ENCODE measurements at places on chromosomes 12 and 14. TPM values are rescaled to one million over a fixed set of nuclear protein-coding genes. Genes with fewer than 3 reads are reported as not detected.

- no peaks in the 10 kb centered on the region for H3K27me3 ChIP-seq
- H3K4me3 ChIP-seq = peak overlapping the region; percentile 46
- peak; percentile 64 for DNase-seq
- H3K27ac ChIP-seq = peak overlapping the region; percentile 80
- H3K36me3 ChIP-seq = no peaks in the 10 kb centered on the region
- H3K4me1 ChIP-seq = peaks cover 49% of the 10 kb centered on the region
Observed at GRCh38 chr14:77027538-77028383, 747 bp downstream of the IRF2BPL start.

DNA sequence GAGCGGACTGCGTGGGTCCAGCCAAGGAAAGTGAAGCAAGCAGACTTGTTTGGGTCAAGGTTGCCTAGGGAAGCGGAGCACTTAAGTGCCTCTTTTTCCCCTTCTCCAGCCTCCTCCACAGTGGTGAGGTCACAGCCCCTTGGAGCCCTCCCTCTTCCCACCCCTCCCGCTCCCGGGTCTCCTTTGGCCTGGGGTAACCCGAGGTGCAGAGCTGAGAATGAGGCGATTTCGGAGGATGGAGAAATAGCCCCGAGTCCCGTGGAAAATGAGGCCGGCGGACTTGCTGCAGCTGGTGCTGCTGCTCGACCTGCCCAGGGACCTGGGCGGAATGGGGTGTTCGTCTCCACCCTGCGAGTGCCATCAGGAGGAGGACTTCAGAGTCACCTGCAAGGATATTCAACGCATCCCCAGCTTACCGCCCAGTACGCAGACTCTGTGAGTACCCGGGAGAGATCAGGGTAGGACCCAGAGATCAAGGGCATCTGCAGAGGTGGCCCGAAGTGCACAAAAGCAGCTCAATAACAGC lies at the start of gene TSHR:
TSS of gene TSHR (plus strand) at position 206 of the 526 bp plus-strand sequence. CDS start at position 266, 60 bp downstream.
- H3K36me3 ChIP-seq = no peaks in the 10 kb centered on the region
- DNase-seq = no peak
- peak within 1 kb of the TSS; percentile 14 for H3K4me3 ChIP-seq
- H3K4me1 ChIP-seq = peaks cover 4% of the 10 kb centered on the region

GRCh38 chr14:90577661-90578282 lies 180.9 kb downstream of the CALM1 start:
- no peak overlapping the region for H3K27ac ChIP-seq
- H3K36me3 ChIP-seq = peaks cover 22% of the 10 kb centered on the region
- no peaks in the 10 kb centered on the region for H3K4me1 ChIP-seq
- DNase-seq = no peak
- no peaks in the 10 kb centered on the region for H3K27me3 ChIP-seq

DNA sequence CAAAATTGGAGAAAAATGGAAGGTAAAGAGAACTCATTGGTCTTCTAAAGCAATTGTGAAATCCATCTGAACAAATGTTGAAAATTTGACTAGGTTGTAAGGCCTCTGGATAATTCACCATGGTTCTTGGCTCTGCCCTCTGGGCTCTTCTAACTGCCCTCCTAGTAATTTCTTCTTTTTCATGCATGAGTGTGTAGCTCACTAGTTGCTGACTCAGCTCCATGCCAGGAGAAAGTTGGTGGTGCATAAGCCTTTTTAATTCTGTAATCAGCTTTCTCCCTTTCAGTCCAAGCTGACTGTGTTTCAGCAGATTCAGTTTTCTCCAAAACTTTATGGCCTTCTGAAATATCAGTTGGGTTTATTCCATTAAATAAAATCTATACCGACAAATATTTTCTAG lies 877.8 kb upstream of the ATXN7L3B start:
- no peaks in the 10 kb centered on the region for H3K4me1 ChIP-seq
- no peak overlapping the region for H3K27ac ChIP-seq
- H3K4me3 ChIP-seq = no peak overlapping the region
- no peaks in the 10 kb centered on the region for H3K36me3 ChIP-seq
- H3K27me3 ChIP-seq = no peaks in the 10 kb centered on the region
- DNase-seq = no peak

DNA sequence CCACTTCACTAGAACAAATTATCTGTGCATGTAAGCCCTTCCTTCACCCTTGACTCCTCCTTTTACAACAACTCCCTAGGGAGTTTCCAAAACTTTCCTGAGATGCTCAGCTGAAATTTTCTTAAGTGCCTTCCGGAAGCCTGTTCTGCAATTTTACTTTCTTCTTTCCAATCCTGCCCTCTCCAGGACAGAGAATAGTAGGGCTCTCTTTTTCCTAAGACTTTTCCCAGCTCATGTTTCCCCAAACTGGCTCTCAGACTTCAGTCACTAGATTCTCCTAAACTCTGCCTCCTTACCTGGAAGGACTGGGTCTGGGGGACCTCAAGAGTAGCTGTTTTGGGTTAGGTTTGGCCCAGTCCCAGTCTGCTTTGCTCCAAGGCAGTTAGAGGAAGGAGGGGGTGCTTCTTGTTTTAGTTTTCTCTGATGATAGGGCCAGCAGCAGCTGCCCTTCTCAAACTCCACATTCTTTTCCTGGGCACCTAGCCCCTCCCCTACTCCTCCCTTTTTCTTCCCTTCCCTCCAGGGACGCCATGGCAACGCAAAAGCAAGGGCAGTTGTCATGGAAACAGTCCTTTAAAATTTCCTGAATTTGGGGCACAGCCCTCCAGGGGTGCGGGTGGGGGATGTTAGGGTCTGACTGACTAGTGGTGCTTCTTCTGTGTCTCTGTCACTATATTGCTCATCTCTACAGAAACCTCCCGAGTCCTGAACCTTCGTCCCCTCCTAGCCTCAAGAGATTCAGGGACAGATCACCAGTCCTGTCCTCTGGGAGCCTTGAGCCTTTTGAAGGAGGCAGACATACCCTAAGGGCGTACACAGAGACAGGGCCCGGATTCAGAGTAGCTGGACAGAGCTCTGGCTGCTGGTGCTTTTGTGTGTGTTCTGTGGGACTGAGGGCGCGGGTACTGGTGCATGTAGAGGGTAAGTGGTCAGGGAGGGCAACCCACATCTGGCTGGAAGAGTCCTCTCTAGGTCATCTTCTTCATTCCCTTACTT lies 17.0 kb downstream of the PPP1R1A start:
- H3K36me3 ChIP-seq = no peaks in the 10 kb centered on the region
- peaks cover 2% of the 10 kb centered on the region for H3K27me3 ChIP-seq
- no peak for DNase-seq
- no peaks in the 10 kb centered on the region for H3K4me1 ChIP-seq
- no peak overlapping the region for H3K4me3 ChIP-seq

- no peaks in the 10 kb centered on the region for H3K36me3 ChIP-seq
- peaks cover 7% of the 10 kb centered on the region for H3K27me3 ChIP-seq
- no peak overlapping the region for H3K4me3 ChIP-seq
- H3K27ac ChIP-seq = no peak overlapping the region
- peaks cover 4% of the 10 kb centered on the region for H3K4me1 ChIP-seq
Observed at GRCh38 chr12:76757694-76758093, 6.2 kb upstream of the ZDHHC17 start.

GRCh38 chr12:54996205-54996604 lies 11.6 kb upstream of the TESPA1 start:
- H3K27ac ChIP-seq = no peak overlapping the region
- H3K27me3 ChIP-seq = no peaks in the 10 kb centered on the region
- no peak overlapping the region for H3K4me3 ChIP-seq
- no peaks in the 10 kb centered on the region for H3K36me3 ChIP-seq
- no peaks in the 10 kb centered on the region for H3K4me1 ChIP-seq
- DNase-seq = no peak

The B4GALNT3 gene
- polyA plus RNA-seq = 0.07 TPM

The DNAJC22 gene
- polyA plus RNA-seq = 1.4 TPM

The CDK17 gene
- 61.1 TPM for polyA plus RNA-seq
